HT1080 (cell line): ENCODE measurements at places on chromosomes 11 and 22. TPM values are rescaled to one million over a fixed set of nuclear protein-coding genes. Genes with fewer than 3 reads are reported as not detected.

- no peak for DNase-seq
Measured at GRCh38 chr11:61010466-61011228, 39.2 kb downstream of the CD6 start.

Gene IL17RA
- total RNA-seq, result 4.0 and 4.5 TPM in 2 replicates

GRCh38 chr11:74570266-74571061, 21.9 kb upstream of the POLD3 start:
- DNase-seq, result peak; percentile 46

- DNase-seq, result no peak
Measured at GRCh38 chr22:49214976-49215375, 612.7 kb downstream of the BRD1 start.

Gene PLA2G3
- total RNA-seq, result 0.17 and 0.37 TPM in 2 replicates
